Fibroblast of skin of right quadriceps (primary cell): ENCODE measurements at places on chromosomes 5 and 9.
A peak's percentile ranks its signal among the peaks of the same experiment; 100 is the strongest.

GRCh38 chr9:137575364-137575715 is 3.4 kb downstream of the DPH7 start:
- DNase-seq, result no peak

DNA sequence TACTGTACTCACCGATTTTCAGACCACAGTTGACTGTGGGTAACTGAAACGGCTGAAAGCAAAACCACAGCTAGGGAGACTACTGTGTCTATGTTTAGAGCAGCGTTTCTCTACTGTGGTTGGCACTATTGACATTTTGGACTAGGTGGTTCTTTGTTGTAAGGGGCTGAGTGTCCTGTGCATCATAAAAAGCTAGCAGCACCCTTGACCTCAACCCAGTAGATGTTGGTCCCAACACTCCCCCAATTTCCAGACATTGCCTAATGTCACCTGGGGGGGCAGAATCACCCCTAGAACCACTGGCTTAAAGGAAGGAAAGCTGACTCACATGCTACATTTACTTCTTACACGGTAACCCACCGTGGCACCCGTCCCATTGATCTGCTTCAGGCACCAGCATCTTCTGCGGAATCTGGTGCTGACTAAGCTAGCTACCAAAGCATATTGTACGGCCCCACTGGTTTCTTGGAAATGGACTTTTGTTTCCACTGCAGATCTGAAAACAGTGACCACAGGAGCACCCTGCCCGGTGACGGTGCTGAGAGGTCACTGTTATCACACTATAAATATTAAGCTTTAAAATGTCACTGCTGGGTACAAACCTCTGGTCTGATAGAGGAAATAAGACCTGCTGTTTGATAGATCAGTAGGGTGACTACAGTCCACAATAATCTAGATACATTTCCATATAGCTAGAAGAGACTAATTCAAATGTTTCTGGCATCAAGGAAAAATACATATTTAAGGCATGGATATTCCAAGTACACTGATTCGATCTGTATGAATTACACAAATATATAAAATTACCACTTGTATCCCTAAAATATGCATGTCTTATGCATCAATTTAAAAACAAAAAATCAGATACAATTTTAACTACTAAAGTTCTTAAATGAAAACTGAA is 151.4 kb downstream of the HSD17B3 start:
- no peak for DNase-seq

GRCh38 chr9:75161116-75161857 is 73.0 kb downstream of the OSTF1 start:
- DNase-seq, result no peak

DNA sequence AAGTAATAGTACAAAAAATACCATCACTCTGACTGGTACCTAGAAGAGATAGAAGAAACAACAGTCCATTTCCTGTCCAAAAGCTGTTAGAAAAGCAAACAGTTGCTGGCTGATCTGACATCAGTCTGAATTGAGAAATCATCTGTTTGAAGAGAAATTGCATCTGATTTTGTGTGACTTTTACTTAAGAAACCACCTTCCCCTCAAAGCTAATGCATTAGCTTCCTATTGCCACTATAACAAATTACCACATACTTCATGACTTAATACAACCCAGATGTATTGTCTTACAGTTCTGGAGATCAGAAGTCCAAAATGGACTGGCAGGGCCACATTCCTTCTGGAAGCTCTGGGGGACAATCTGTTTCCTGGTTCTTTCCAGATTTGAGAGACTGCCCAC is 385.9 kb upstream of the TLE4 start:
- DNase-seq, result peak; percentile 52

DNA sequence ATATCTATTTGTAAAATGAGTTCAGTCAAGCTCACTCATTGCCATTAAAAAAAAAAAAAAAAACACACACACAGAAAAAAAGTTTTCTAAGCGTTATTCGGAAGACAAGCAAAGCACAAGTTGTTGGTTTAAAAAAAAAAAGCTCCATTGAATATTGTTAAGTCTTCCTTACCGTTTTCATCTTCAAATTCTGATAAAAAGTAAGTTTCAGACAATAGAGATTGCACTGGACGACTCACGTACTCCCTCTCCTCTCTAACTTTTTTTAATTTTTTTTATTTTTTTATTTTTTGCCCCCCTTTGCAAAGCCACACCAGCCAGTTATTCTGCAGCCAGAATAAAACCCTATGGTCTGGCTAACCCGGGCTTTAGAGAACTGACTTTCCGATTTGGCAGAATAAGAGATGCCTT is 544 bp downstream of the ADAMTS6 start:
- no peak for DNase-seq

- no peak for DNase-seq
These were observed 61.4 kb downstream of the CERT1 start for GRCh38 chr5:75450069-75450468.

GRCh38 chr5:169166078-169166477 is 134.9 kb downstream of the SLIT3 start:
- DNase-seq, result no peak

- DNase-seq, result peak; percentile 69
These were observed 4.9 kb upstream of the NXNL2 start for GRCh38 chr9:88530051-88530450.

DNA sequence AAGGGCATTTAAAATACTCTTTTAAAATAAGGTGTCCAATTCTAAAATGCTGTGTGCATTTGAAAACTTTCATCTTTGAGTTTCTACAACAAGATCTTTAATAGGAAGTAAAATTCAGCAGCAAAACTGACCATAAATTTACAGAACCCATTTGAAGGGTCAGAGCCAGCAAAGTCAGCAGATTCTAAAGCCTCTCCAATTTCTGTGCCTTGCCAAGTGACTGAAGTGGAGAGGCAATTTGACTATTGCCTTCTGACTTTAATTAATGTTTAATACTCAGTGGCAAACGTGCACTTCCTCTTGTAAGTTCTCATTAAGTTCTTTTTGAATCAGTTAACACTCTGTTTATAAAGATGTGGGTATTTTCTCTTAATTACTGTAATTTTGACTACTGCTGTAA is 155.2 kb downstream of the BAAT start:
- no peak for DNase-seq

- DNase-seq, result no peak
These were observed 36.1 kb downstream of the COL5A1 start for GRCh38 chr9:134677743-134678142.

DNA sequence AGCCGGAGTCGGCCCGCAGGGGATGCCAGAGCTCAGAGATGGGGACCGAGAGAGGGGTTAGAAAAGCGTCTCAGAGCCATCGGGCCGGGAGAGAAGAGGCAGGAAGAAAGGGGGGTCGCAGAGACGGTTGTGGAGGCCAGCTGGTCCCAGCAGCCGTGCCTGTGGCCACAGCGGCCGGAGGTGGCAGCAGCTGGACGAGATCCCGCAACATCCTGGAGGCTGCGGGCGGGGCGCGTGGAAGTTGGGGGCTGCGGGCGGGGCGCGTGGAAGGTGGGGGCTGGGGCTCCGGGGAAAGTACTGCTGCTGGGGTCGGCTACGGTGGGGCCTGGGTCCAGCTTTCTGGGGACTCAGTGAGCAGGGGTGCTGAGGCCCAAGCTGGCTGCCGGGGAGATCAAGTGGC is 34.4 kb upstream of the EGFL7 start:
- no peak for DNase-seq

DNA sequence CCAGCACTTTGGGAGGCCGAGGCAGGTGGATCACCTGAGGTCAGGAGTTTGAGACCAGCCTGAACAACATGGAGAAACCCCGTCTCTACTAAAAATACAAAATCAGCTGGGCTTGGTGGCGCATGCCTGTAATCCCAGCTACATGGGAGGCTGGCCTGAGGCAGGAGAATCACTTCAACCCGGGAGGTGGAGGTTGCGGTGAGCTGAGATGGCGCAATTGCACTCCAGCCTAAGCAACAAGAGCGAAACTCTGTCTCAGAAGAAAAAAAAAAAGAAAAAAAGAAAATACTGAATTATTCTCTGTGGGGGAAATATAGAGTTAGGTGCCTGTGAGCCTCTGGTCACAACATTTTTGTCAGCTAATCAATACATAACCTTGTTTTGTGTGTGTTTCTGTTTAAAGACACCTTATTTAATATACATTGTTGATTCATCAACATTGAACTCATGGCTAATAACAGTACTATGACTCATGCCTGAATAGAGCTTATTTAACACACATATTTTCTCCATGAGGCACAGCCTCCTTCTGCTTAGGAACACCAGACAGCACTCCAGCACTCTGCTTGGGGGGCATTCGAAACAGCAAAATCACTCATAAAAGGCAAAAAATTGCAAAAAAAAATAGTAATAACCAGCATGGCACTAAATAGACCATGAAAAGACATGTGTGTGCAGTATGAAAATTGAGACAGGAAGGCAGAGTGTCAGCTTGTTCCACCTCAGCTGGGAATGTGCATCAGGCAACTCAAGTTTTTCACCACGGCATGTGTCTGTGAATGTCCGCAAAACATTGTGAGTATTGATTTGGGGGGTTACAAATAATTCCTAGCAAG is at the start of gene IL31RA:
TSS of gene IL31RA (plus strand) at position 519 of the 836 bp plus-strand sequence. CDS start at position 733, 214 bp downstream.
- peak; percentile 86 for DNase-seq

- DNase-seq, result no peak
These were observed 2029.0 kb upstream of the WWC1 start for GRCh38 chr5:166262395-166262794.

GRCh38 chr5:167011196-167011595 is 1280.2 kb upstream of the WWC1 start:
- DNase-seq, result no peak

GRCh38 chr5:104612005-104612404 is 1049.4 kb upstream of the NUDT12 start:
- DNase-seq, result no peak

DNA sequence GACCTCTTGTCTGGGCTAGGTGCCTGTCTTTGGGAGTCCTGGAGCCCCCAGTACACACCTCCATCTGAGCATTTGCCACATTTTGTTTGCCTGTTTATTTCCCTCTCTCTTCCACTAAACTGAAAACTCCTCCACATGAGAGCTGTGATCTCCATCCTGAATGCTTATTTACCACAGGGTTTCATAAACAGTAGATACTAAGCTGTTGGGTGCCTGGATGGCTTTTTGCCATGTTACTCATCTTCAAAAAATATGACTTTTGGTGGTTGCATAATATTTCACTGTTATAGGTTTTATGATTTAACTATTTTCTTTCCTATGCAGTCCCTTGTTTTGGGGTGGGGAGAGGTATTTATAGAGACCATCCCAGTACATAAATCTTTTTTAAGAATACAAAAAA is 99.6 kb downstream of the APBA1 start:
- peak; percentile 46 for DNase-seq

DNA sequence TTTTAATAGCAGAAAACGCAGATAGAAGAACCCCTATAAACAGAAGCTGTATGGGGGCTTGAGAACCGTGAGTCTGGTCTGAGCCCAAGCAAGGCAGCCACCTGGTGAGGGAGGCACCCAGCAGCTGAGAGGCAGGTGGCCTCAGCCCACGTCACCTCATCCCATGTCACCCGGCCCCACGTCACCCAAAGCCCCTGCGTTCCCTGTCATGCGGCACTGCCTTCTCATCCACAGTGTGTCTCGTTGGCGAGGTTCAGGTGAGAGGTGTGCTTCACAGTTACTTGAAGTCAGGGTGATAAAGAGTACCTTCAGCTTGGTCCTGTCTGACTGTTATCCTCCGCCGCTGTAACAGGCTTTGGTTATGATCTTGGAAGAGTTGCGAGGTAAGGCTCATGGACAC is 80.6 kb upstream of the IRX4 start:
- DNase-seq, result no peak

DNA sequence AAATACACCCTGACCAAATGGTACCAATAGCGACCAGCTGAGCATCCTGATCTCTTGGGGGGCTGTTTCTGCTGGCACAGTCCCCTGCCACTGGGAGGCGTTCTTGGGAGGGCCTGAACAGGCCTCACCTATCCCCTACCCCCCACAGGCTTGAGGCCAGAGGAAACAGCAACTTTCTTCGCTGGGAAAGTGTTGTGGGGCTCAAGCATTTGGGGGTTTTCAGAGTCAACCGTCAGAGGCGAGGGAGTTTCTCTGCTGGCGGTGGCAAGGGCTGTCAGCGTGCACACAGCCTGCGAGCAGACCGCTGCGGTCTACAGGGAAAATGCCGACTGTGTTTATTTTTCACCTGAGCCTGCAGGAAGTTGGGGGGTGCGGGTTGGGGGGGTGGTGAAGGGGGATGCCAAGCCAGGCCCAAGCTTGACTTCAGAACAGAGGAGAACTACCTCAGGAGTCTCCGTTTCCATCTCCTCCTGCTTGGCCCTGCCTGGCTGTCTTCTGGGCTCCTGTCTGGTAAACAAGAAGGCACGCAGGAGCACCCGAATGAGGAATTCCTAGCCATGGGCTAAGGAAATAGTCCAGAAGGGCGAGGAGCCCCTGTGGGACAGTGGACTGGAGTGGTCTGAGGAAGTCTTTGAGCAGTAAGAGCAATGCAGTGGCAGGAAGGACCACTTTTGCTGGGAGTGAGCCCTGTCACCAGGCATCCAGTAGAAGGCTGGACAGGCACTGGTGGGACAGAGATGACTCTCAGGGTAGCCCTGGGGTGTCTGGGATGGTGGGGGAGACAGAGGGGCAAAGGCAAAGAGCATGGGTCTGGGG is 18.1 kb downstream of the TCF7 start:
- DNase-seq, result no peak
